ENCODE measurements at places on chromosomes 13 and 19. TPM values are rescaled to one million over a fixed set of nuclear protein-coding genes. Genes with fewer than 3 reads are reported as not detected.

DNA sequence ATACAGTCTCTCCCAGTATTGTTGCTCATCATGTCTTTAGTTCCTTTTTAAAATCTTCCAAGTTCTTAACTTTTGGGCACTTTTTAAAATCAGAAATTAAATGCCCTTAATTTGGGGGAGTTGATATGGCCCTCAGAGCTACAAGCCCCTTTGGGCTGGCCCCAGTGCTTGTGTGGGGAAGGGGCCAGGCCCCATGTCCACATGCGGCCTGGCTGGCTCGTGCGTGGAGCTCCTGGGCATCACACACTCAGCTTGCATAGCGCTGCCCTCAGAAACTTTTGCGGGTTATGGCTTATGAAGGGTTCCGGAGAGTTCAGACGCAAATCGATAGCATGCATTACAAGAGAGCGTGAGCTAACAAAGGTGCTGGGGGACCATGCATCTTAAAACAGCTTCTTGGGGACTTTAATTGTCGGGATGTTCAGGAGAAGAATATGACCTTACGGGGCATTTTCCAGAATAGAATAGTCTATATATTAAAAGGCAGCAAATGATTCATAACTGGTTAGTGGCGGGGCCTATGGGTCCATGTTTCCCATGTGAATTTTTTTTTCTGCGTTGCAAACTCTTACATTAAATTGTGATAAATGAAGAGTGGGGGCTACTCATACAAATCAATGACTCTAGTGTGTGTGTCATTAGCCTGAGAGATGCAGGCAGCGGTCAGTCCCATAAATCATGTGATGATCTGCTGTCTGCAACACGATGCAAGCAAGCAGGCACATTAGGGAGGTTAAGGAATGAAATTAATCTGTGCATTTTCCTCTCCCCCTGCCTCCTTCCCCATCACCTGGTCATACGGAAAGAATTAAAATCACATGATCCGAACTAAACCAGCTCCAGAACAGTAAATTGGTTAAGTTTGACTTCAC is 185.8 kb upstream of the TSHZ3 start:
- no peak overlapping the region for H3K4me3 ChIP-seq
- H3K27me3 ChIP-seq: no peaks in the 10 kb centered on the region
- no peak overlapping the region for H3K27ac ChIP-seq
- H3K4me1 ChIP-seq: no peaks in the 10 kb centered on the region
- H3K36me3 ChIP-seq: no peaks in the 10 kb centered on the region

GRCh38 chr13:76223565-76223964 is 587.4 kb downstream of the LMO7 start:
- no peak overlapping the region for H3K27ac ChIP-seq
- H3K4me3 ChIP-seq: no peak overlapping the region
- no peaks in the 10 kb centered on the region for H3K4me1 ChIP-seq
- no peak for DNase-seq
- H3K27me3 ChIP-seq: no peaks in the 10 kb centered on the region

GRCh38 chr19:6868351-6868750 is 19.0 kb upstream of the ADGRE1 start:
- no peak overlapping the region for H3K27ac ChIP-seq
- DNase-seq: no peak
- H3K36me3 ChIP-seq: no peaks in the 10 kb centered on the region
- no peak overlapping the region for H3K4me3 ChIP-seq
- H3K27me3 ChIP-seq: peaks cover 9% of the 10 kb centered on the region

DNA sequence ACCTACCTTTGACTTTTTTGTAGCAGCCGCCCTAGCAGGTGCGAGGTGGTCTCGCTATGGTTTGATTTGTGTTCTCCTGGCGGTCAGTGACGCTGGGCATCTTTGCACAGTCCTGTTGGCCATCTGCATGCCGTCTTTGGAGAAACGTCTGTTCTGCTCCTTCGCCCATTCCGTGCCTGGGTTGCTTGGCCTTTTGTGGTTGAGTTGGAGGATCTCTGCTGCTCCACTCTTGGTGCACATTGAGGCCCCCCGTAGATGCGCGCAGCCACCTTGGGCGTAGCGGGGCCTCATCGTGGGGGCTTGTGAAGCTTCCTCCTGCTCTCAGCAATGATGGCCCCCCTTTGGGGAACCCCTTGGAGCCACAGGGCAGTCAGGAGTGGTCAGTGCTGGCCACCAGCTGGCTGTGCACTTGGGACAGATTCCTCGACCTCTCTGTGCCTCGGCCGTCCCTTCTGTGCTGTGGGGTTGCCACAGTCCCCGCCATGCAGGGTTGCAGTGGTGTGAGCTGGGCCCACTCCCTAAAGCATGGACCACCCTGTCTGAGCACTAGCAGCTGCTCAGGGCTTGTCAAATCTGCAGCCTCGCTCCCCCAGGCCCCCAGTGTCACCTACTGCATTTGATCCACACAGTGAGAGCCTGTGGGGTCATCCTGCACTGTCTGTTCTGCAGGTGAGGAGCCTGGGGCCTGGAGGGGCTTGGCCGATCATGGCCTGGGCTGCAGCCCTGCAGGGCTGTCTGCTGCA is 170.8 kb downstream of the KDM4B start:
- H3K4me3 ChIP-seq: no peak overlapping the region
- H3K27ac ChIP-seq: no peak overlapping the region
- DNase-seq: no peak

DNA sequence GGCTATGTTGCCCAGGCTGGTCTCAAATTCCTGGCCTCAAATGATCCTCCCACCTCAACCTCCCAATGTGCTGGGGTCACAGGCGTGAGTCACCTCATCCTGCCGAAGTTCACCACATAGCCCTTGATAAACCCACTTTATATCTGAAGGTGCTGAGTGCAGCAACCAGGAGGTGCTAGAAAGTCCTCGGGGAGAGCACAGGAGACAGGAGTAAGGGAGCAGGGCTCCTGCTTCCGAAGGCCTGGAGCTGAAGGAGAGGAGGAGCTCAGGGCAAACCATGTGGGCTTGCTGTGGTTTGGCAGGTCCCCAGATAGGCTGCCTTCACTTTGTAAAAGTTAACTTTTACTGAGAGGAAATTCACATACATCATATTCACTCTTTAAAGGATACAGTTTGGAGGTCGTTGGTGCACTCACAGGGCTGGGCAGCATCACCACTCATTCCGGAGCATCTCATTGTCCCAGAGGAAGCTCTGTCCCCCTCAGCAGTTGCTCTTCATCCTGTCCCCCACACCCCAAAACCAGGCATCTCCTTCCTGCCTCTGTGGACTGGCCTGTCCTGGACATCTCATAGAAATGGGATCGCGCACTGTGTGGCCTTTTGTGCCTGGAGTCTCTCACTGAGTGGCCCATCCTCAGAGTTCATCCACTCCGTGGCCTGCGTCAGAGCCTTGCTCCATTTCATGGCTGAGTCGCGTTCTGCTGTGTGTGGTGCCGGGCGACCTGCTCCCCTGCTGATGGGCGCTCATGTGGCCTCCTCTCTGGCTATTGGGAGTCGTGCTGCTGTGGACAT is 49.5 kb downstream of the KDM4B start:
- H3K4me1 ChIP-seq: no peaks in the 10 kb centered on the region
- peaks cover 16% of the 10 kb centered on the region for H3K36me3 ChIP-seq
- no peaks in the 10 kb centered on the region for H3K27me3 ChIP-seq
- no peak for DNase-seq
- H3K27ac ChIP-seq: no peak overlapping the region
- H3K4me3 ChIP-seq: no peak overlapping the region

GRCh38 chr19:17331045-17331558 is 3.6 kb downstream of the ANO8 start:
- peaks cover 10% of the 10 kb centered on the region for H3K4me1 ChIP-seq
- no peak overlapping the region for H3K27ac ChIP-seq
- no peak overlapping the region for H3K4me3 ChIP-seq

DNA sequence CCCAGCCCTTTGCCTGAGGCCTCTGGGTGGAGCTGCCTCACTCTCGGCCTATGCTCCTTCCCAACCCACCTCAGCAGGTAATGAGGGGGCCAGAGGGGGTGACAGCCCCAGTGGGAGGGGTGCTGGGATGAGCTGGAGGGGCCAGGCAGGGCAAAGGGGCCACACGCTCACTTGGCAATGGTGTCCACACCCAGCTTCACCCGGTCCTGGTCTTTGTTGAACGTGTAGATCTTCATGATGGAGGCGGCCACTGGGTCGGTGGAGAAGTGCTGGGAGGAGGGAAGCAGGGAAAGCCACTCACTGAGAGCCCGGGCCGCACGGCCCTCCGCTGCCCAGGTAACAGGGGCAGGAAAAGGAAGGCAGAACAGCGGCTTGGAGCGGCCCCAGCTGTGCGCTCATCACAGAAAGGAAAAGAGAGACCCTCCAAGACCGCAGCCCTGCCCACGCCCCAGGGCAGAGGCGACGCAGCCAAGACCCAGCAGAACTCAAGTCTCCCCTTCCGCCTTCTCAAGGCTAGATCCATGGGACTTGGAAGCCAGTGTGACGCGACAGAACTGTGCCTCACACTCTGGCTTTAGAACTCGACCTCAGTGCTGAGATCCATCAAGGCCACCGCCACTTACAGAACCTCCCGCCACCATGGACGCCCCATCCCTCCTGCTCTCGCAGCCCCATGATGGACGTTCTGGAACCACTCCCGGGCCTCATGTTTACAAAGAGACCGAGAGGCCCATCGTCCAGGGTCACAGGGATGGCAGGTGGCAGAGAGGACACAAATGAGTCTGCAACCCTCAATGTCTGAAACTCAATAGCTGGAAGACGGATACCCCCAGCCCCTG is 9.2 kb downstream of the UBXN6 start:
- DNase-seq: no peak
- no peaks in the 10 kb centered on the region for H3K27me3 ChIP-seq
- no peak overlapping the region for H3K27ac ChIP-seq
- H3K36me3 ChIP-seq: no peaks in the 10 kb centered on the region
- no peak overlapping the region for H3K4me3 ChIP-seq
- no peaks in the 10 kb centered on the region for H3K4me1 ChIP-seq

The ZNF534 gene
- total RNA-seq: not detected

The ADM5 gene
- 6.3 TPM for total RNA-seq

The ATP5F1D gene
- 187 TPM for total RNA-seq

Data from PC-3 (cell line).